Forelimb muscle (tissue), 1 donor: ENCODE measurements at places on chromosomes 1 and 21. TPM values are rescaled to one million over a fixed set of nuclear protein-coding genes. Genes with fewer than 3 reads are reported as not detected.

DNA sequence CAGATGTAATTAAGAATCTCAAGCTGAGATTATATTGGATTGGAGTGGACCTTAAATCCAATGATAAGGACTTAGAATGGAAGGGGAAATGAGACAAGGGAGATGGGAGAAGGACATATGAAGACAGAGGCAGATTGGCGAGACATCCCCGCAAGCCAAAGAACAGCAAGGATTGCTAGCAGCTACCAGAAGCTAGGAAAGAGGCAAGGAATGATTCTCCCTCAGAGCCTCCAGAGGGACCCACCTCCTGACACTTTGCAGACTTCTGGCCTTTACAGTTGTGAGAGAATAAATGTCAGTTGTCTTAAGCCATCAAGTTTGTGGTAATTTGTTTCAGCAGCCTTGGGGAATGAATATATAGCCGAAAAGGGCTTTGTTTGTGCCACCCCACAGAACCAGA, 20.7 kb downstream of the METTL13 start:
- DNase-seq: no peak

- no peak for DNase-seq
Measured at GRCh38 chr1:7040969-7041695, 255.9 kb downstream of the CAMTA1 start.

- DNase-seq: no peak
Measured at GRCh38 chr1:159929155-159930051, 4.1 kb upstream of the TAGLN2 start.

GRCh38 chr21:37837381-37837780, 78.9 kb downstream of the KCNJ6 start:
- DNase-seq: no peak

- no peak for DNase-seq
Measured at GRCh38 chr1:167746988-167747655, 25.3 kb downstream of the MPZL1 start.

- DNase-seq: no peak
Measured at GRCh38 chr1:30028939-30029338, 694.4 kb downstream of the MATN1 start.

GRCh38 chr1:47449822-47450552, 12.1 kb downstream of the FOXD2 start:
- DNase-seq: no peak

- DNase-seq: no peak
Measured at GRCh38 chr1:43536864-43537358, 6.2 kb downstream of the PTPRF start.

DNA sequence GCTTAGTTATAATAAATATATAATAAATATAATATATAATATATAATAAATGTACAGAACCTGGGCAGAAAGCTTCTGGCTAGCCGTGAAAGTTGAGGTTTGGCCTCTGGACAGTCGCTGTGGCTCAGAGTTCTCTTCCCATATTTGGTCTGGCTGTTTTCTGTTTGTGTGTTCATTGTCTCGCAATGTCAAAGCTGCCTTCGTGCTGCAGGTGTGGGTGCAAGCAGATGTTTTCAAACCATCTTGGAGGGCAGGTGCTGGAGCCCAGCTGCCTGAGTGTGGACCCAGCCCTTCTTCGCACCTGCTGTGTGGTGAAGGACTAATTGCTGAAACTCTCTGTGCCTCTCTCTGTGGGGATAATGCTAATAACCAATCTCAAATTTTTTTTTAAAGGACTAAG, 3.6 kb upstream of the CSTB start:
- DNase-seq: no peak

GRCh38 chr1:86704458-86704971, at the start of gene SH3GLB1:
Gene SH3GLB1 (plus strand): TSS chr1:86704576. CDS start chr1:86704900, 324 bp downstream.
- peak; percentile 71 for DNase-seq

GRCh38 chr21:44996501-44996921, 56.7 kb downstream of the SLX9 start:
- no peak for DNase-seq

DNA sequence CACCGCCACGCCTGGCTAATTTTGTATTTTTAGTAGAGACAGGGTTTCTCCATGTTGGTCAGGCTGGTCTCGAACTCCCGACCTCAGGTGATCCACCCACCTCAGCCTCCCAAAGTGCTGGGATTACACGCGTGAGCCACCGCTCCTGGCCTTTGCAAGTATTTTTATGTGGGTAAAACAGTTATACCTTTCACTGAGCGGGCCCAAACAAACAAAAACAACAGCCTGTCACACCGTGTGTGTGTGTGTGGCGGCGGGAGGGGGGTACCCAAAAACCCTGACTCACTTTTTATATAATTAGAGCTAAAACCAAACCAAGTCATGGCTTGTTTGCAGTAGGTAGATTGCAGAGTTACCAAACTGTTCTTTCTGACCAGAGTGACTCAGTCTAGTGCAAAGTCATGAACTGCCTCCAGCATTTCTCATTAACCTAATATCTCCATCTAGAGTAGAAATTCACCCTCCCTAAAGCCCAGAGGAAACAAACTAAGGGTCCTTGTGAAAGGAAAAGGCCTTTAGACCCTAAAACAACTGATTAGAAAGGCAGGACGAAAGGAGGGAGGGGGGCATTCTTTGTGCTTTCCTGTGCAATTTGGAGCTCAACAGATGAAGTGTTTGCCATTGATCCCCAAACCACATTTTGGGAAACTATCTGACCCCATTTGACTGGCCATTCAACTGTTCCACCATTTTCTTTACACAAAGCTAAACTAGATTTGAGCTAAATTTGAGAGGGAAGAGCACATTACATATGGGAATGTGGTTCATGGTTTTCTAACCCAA, 181.0 kb downstream of the DHRS3 start:
- DNase-seq: no peak

- DNase-seq: no peak
Measured at GRCh38 chr1:3671371-3672180, 19.3 kb downstream of the TP73 start.

GRCh38 chr1:66492424-66492823, 41.5 kb upstream of the SGIP1 start:
- no peak for DNase-seq

- DNase-seq: no peak
Measured at GRCh38 chr1:180503280-180503862, 994 bp upstream of the ACBD6 start.

GRCh38 chr1:228940926-228941325, 205.6 kb downstream of the RHOU start:
- no peak for DNase-seq

- no peak for DNase-seq
Measured at GRCh38 chr1:231392389-231393131, 29.5 kb downstream of the EGLN1 start.

- no peak for DNase-seq
Measured at GRCh38 chr1:232110281-232111090, 483.9 kb downstream of the DISC1 start.

DNA sequence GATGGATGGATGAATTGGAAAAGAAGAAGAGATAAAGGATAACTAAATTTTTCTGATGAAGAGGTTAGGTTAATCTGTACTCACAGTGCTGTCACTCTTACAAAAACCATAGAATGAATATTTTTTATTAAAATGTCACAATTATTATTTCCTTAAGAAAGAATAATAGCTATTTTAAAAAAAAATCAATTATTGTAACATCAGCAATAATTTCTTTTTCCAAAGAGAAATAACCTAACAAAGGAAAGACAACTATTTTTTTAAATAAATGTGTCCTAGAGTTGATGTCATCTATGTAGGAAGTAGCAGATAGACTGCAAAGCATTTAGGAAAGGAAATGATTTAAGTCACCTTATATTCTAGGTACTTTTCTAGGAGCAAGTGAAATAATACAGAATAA, 33.6 kb upstream of the PLPPR4 start:
- DNase-seq: no peak

DNA sequence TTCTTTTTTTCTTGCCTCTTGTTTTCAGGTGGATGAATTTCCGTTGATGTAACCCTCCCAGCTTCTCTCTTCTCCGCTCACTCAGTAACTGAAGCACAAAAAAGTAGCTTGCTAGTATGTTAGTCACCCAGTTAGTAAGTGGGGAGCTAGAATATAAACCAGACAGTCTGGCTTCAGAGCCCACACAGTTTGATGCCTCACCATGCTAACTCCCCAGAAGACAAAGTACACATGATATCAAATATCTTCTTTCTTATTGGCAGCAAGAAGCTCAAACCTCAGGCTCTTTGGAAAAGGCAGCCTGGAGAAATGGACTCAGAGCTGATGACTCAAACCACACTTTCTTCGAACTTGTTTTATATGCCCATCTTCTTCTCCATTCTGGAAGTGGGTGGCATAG, 187.5 kb upstream of the PLXNA2 start:
- DNase-seq: no peak

- DNase-seq: no peak
Measured at GRCh38 chr1:230858918-230859729, 9.2 kb downstream of the C1orf198 start.

GRCh38 chr1:93500275-93500674, 52.4 kb downstream of the FNBP1L start:
- no peak for DNase-seq

DNA sequence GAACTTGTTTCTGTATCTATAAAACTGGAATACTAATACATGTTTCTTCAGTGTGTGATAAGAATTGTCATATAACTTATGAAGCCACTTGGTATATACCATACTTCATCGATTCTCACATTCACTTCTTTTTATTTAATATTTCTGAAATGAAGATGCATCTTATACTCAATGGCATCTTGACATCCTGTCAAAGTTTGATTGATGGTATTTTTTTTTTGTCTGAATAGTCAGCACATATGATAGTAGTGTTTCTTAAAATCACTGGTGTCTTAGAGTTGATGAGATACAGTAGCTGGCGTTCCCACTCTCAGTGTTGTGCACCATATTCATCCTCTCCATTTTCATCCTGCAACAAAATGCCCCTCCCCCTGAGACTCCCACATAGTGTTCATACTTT, 34.4 kb upstream of the C1orf105 start:
- no peak for DNase-seq

DNA sequence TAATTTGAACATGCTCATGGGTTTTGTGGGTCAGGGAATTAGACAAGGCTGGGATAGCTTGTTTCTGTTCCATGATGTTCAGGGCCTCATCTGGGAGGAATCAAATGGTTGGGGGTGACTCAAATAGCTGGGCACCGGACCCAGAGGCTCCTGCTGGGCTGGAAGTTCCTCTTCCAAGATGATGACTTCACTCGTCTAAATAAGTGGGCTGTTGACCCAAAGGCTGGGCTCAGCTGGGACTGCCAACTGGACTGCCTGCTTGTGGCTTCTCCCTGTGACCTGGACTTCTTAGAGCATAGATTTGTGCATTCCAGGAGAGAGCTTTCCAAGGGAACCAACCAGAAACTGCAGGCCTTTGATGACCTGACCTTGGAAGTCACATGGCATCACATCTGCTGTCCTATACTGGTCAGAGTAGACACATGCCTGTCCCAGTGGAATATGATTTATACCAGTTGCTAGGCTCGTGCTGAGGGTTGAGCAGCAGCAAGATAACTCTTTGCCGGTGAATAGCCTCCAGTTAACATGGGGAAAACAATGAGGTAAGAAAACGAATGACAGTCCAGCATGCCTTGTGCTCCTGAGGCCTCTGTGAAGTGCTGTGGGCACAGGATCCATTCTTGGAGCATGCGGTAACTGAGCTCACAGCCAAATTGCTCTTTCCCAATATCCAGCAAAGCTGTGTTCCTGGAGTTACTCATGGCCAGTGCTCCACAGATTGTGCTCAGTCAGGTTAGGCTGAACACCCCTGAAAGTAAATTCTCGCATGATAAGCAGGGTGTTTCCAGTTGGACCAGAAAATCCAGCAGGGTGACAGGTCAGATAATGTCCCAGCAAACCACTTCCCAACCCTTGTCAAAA, 272.9 kb upstream of the TMEM51 start:
- no peak for DNase-seq

- no peak for DNase-seq
Measured at GRCh38 chr1:93522721-93523120, 74.8 kb downstream of the FNBP1L start.

DNA sequence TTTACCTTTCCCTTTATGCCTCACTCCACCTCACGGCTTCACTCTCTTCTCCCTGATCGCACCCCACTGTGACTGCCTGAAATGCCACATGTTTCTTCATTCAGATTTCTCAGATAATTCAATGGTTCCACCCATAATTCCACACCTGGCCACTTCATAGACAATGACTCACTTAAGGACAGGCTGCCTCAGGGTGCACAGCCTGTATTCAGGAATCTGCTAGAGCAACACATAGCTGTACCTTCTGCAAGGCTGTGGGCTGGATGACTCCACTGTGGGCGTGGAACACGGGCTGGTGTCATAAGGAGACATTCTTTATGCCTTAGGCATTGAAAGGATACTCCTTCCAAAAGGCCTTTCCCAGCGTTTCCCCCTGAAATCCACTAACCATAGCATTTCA, 36.1 kb downstream of the L1TD1 start:
- DNase-seq: no peak

- no peak for DNase-seq
Measured at GRCh38 chr1:74523873-74524480, 11.6 kb upstream of the LRRC53 start.

- DNase-seq: peak; percentile 44
Measured at GRCh38 chr1:18583326-18583941, 47.2 kb upstream of the PAX7 start.

- no peak for DNase-seq
Measured at GRCh38 chr1:31591425-31592093, 15.2 kb downstream of the TINAGL1 start.

- DNase-seq: no peak
Measured at GRCh38 chr21:28144653-28145052, 848.0 kb downstream of the LTN1 start.

- DNase-seq: no peak
Measured at GRCh38 chr21:16473988-16474387, 744.2 kb downstream of the USP25 start.

GRCh38 chr1:6904476-6905170, 119.4 kb downstream of the CAMTA1 start:
- DNase-seq: no peak

DNA sequence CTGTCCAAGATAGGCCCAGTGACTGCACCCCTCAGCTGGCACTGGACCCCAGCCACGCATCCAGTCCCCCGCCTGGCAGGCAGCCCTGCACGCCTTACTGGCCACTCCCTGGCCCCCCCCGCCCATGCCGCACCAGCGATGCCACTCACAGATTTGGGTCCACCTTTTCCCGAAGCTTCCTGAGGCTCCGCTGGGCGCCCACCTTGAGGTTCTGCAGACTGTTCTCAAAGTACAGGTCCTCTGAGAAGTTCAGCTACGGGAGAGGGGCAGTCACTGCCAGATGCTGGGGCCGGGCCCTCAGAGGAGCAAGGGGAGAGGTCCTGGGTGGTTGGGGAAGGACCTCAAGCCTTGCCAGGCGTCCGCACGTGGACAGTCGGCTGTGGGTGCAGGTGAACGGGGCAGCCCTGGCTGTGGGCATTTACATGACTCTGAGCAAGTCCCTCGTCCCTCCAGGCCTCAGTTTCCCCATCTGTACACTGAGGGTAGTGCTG, 8.1 kb downstream of the PRXL2B start:
- DNase-seq: no peak

GRCh38 chr1:221074332-221074731, 195.1 kb downstream of the HLX start:
- DNase-seq: no peak

GRCh38 chr1:26364956-26365355, 7.6 kb downstream of the ZNF683 start:
- no peak for DNase-seq

The F13B gene
- not detected for polyA plus RNA-seq

The HNRNPR gene
- 123 TPM for polyA plus RNA-seq

The CLDN17 gene
- not detected for polyA plus RNA-seq

The CD34 gene
- polyA plus RNA-seq: 147 TPM

The CACNA1E gene
- 0.32 TPM for polyA plus RNA-seq

The RAB25 gene
- polyA plus RNA-seq: not detected

The SLC9C2 gene
- not detected for polyA plus RNA-seq

The MR1 gene
- polyA plus RNA-seq: 4.1 TPM

The SMIM1 gene
- polyA plus RNA-seq: 3.1 TPM

The OR10J1 gene
- not detected for polyA plus RNA-seq

The PDPN gene
- polyA plus RNA-seq: 39.3 TPM
